ENCODE measurements at places on chromosomes 3 and 15. TPM values are rescaled to one million over a fixed set of nuclear protein-coding genes. Genes with fewer than 3 reads are reported as not detected.

DNA sequence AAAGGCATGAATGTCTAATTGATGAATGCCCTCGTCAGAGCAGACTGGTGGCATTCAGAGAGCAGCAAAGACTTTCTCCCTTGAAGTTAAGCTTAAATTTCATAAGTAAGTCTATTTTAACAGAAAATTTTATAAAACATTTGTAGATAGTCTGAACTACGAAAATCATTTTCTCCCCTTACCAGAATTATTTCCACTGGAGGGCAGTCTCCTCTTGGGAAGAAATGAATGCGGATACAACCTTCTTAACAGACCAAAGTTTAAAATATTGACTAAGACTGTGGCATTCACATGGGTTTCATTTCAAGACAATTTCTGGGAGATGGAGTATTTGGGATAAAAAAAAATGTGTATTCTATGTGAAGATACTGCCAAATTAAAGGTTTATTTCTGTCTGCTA lies 669.0 kb downstream of the FHIT start:
- no peaks in the 10 kb centered on the region for H3K36me3 ChIP-seq
- no peak overlapping the region for H3K4me3 ChIP-seq
- peaks cover 2% of the 10 kb centered on the region for H3K27me3 ChIP-seq
- DNase-seq, result no peak

DNA sequence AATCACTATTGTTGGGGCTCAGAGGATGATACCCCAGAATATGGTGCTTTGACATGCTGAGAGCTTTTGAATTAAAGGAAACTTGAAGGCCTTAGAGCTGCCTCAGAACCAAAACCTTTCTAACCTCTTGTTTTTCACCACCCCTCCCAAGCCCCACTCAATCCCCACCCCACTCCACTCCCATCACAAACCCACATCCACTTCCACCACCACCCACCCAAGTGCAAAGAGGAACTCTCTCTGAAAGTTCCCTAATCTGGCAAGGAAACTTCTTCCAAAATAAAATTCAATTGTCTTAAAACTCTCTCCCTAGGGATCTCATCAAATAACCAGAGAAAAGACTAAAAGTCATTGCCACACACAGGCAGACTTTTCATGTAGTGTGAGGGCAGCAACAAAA lies 301.2 kb upstream of the ARHGEF26 start:
- H3K27ac ChIP-seq, result no peak overlapping the region
- H3K4me1 ChIP-seq, result no peaks in the 10 kb centered on the region
- H3K4me3 ChIP-seq, result no peak overlapping the region
- H3K36me3 ChIP-seq, result peaks cover 4% of the 10 kb centered on the region
- no peaks in the 10 kb centered on the region for H3K27me3 ChIP-seq
- no peak for DNase-seq

DNA sequence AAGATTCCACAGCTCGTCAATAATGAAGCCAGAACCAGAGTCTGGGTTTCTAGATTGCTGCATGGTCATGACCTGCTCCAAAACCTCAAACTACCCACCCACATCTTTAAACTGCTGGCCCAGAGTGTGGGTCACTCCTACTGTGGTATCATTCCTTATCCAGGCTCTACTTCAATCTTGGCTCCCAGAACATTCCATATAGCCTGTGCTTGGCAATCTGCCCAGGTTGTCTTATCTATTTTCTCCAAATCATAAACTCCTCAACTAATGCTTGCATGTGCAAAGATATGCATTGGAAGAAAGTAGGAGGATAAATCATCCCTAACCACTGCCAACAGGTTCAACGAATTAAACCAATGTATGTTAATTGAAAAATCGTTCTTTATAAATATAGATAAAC lies 169.7 kb downstream of the ANXA2 start:
- H3K4me3 ChIP-seq, result no peak overlapping the region
- no peaks in the 10 kb centered on the region for H3K36me3 ChIP-seq
- H3K4me1 ChIP-seq, result no peaks in the 10 kb centered on the region
- no peaks in the 10 kb centered on the region for H3K27me3 ChIP-seq

The FHIT gene
- 15.2 TPM for total RNA-seq

DNA sequence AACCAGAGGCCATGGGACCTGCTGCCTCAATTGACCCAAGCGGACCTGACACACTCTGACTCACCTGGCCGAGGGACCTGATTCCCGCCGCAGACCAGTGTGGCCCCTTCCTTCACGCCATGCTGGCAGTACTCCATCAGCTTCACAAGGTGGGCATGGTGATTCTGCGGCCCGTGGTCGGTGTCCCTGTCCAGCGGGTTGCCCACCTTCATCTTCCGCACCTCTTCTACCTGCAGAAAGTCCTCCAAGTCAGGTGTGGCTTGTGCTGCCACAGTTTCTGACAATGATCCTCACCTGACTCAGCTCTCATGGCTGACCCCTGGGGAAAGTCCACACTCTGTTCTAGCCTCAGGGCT lies 25.9 kb upstream of the SLC41A3 start:
- H3K27ac ChIP-seq, result no peak overlapping the region
- H3K27me3 ChIP-seq, result peaks cover 6% of the 10 kb centered on the region
- H3K4me3 ChIP-seq, result no peak overlapping the region
- H3K4me1 ChIP-seq, result peaks cover 2% of the 10 kb centered on the region

DNA sequence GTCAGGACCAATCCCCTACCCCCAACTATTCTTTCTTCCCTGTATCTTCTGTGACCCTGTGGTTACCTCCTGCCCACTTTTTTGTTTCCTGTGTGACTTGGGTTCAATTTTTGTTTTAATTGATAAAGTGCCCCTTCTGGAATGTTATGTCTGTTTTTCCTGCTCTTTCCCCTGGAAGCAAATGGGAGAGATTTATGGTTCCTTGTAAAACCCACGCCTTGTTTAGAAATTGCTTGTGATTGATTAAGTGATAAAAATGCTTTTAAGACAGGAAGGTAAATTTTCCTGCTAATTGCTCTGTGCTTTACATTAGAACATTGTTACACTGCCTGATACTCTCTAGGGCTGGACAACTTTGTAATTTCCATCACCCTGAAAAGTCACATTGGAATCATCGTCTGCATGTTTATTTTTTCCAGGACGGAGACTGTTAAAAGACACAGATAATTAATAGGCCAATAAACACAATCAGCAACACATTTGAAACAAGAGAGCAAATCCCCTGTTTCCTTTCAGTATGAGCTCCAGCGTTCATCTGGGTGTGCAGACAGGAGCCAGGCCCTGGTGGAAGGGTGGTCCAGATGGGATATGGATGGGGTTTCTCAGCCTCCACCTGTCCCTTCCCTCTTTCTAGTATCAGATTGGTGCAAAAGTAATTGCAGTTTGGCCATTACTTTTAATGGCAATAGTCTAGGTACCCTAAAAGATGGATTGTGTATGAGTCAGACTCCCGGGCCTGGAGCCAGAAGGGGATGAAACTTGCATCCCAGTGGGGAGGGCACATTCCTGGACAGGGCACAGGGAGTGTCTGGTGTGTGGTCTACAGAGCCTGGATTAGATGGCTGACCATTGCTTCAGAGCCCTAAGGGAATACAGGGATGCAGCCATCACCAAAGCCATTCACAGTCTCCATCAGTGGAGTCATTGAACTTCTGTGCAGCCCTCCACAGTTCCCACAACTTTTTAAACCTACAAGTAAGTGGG lies 58.1 kb upstream of the AGBL1 start:
- no peaks in the 10 kb centered on the region for H3K36me3 ChIP-seq
- no peak overlapping the region for H3K4me3 ChIP-seq
- DNase-seq, result no peak
- H3K4me1 ChIP-seq, result no peaks in the 10 kb centered on the region
- H3K27ac ChIP-seq, result no peak overlapping the region
